ENCODE measurements at places on chromosomes 3 and 15.

DNA sequence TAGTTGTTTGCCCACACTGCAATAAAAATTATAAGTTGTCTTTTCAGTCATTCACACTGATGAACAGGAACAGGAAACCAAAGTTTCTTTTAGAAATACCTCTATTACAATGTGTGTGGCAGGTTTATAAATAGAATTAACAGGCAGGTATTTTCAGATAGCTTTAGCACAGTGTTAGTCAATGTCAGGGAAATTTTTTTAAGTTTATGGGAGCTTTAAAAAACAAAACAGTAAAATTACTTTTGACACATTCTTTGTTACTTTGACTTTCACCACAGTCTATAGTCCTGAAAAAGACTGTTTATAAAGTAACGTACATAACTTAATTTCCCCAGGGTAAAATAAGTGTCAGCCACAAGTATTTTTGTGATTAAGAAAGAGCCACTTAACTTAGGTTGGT, 38.1 kb downstream of the SERPINI1 start:
- no peak for DNase-seq

DNA sequence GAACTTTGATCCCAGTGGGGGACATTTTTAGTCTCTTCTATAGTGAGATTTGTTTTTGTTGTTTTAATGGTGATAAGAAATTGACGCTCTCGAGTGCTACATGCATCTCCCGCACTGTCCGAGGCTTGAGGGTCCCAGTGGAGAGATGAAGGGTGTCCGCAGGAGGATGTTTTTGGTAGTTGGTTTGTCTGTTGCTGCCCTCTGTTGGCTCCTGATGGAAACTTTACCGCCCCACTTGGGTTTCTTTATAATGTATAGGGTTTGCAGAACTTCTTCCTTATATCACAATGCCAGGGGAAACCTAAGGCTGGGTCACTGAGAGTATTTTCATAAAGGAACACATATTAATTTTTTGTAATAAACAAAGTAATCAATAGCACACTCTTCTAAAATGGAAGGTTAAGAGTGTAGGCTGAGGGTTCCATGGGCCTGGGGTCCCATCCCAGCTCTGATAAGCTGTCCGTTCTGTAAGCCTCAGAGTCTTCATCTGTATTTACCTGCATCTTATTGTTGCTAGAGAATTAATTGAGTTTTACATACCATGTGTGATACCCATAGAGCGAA, 185.3 kb upstream of the FEZF2 start:
- DNase-seq: no peak

- DNase-seq: no peak
These were observed 47.1 kb upstream of the TERB2 start for GRCh38 chr15:44909423-44909822.

DNA sequence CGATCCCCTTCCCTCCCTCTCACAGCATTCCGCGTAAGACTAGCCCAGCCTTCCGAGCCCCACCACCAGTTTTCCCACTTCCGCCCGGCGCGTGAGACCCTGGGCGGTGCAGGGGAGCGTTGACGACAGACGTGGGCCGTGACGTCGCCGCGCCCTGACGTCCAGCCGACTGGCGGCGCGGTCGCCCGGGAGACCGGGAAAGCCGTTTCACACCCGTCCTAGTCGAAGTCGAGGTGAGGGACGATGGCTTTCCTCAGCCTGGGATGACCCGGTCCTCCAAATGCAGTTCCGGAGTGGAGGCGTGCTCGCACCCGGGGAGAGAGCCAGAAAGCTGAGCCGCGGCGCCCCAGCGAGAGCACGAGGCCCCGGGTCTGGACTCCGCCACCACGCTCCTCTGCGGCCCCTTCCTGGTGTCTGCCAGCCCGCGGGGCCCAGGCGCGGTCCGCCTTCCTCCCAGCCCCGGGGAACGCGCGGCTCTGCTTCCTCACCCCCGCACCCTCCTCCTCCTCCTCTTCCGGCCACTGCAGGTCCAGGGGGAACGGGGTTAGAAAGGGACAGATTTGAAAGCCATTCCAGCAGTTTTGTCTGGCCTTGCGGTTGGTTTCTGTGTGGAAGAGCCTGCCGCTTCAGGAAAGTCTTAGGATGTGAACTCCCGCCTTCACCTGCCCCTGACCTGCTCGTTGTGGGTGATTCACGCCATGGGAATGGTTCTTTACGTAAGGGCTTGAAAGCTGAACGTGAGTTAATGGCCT, at the start of gene LEKR1:
TSS of gene LEKR1 (plus strand) at position 210 of the 752 bp plus-strand sequence. CDS start 2,977 bp downstream, outside the sequence.
- peak; percentile 56 for DNase-seq

- DNase-seq: no peak
These were observed at the start of gene PYDC2 for GRCh38 chr3:191461113-191461595. Gene PYDC2, plus strand, starts transcription at chr3:191461163. Its CDS starts 0 bp downstream, at chr3:191461163.

DNA sequence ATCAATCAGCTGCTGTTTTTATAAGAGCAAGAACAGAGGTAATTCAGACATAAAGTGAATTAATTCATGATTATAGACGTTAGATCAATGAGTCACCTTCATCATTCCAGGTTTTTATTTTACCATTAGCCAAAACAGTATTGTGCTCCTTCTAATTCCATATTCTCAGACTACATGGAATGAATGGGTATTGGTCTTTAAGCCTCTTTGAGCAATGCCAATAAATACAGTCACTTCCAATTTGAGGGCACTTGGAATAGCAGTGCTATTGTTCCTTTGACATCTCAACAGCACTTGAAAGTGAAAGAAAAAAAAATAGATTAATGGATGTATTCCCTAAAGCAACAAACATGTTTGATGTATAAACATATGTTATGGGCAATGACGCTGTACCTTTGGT, 830.9 kb upstream of the CFAP20DC start:
- no peak for DNase-seq

GRCh38 chr15:31338879-31339557, 12.4 kb downstream of the KLF13 start:
- DNase-seq: no peak

GRCh38 chr3:170038434-170039110, 777 bp downstream of the GPR160 start:
- DNase-seq: no peak

- no peak for DNase-seq
These were observed 63.3 kb downstream of the RAD18 start for GRCh38 chr3:8899876-8900460.

DNA sequence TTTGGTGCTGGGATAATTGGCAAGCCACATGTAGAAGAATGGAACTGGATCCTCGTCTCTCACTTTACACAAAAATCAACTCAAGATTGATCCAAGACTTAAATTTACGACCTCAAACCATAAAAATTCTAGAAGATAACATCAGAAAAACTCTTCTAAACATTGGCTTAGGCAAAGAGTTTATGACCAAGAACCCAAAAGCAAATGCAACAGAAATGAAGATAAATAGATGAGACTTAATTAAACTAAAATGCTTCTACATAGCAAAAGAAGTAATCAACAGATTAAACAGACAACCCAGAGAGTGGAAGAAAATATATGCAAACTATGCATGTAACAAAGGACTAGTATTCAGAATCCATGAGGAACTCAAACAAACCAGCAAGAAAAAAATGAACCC, 80.1 kb downstream of the CLDN1 start:
- DNase-seq: no peak

GRCh38 chr15:31325595-31326155, 960 bp upstream of the KLF13 start:
- DNase-seq: peak; percentile 48

- no peak for DNase-seq
These were observed 167.6 kb downstream of the PLCL2 start for GRCh38 chr3:17052363-17052762.

GRCh38 chr15:47041301-47041700, 676.0 kb upstream of the SEMA6D start:
- no peak for DNase-seq

DNA sequence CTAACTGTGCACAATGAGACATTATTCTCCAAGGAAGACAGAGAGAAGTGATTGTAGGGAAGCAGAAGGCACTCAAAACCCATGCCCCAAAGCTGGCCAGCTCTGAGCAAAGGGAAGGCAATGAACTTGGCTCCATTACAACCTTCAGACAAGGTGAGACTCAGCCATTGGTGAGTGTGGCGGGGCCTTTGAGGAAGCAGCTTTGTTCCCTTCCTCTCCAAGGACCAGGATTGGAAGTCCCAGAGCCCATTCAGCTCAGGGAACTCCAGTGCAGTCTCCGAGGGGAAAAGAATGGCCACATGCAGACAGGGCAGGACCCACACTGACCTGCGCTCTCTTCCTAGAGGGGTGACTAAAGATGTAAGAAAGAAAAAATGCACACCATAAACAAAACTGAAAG, 23.1 kb downstream of the HEG1 start:
- no peak for DNase-seq

- no peak for DNase-seq
These were observed 41.3 kb upstream of the LYZL4 start for GRCh38 chr3:42451546-42452230.

- no peak for DNase-seq
These were observed 44.3 kb downstream of the RAB6B start for GRCh38 chr3:133851266-133851906.

DNA sequence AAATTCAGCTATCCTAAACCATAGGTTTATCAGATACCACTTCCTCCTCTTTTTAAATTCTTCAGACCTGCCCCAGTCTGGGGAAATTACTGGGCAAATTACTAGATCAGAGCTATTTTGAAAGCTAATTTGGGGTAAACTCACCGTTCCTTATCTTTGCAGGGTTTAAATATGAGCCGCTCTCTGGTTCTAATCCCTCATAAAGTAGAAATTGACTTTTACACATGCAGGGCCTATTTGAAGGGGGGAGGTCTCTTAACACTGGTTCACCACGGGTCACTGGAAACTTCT, 11.0 kb upstream of the MEIS2 start:
- DNase-seq: no peak

- no peak for DNase-seq
These were observed 71.6 kb downstream of the CLASP2 start for GRCh38 chr3:33646406-33646805.

DNA sequence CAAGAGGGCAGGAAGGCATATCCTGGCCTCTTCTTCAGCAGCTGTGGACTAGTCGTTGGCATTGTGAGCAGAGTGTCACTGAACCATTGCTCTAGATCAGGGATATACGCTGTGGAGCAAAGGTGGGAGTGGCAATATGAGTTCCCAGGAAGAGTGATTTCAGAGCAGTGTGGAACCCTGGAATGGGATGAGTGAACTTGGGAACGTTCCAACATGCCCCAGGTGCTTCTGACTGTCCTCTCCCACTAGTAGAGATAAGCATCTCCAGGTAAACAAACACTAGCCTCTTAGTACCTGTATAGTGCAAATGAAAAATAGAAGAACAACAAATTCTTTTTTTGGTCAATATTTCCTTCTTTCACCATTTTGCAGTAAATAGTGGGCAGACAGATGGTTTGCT, 123.6 kb upstream of the VEPH1 start:
- DNase-seq: no peak

DNA sequence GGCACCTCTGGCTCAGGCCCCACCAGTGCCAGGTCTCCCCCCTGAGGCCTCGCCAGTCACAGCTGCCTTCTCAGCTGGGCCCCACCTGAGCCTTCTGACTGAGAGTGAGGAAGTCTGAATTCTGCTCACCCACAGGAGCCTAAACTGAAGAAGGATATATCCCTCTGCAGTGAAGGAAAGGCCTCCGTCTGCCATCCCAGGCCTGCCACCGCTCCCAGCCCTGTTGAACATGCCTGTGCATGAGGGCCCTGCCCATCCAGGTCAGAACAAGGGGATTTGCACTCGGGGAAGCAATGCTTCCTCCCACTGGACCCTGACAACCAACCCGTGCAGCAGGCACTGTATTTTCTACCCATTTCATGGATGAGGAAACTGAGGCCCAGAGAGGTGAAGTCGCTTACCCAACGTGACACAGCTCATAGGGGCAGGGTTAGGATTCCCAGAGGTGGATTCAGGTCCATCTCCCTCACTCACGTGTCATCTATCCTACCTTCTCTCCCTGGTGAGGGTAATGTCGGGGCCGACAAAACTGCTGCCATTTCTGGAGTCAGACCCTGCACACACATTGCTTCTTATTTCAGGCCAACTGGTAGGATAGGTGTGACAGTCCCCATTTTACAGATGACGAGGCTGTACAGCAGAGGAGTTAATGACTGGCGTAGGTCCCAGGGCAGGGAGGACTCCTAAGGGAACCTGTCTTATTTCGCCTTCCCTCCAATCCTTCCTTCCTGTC, 22.6 kb downstream of the ATP2B2 start:
- DNase-seq: no peak

- no peak for DNase-seq
These were observed 110.0 kb upstream of the PLSCR5 start for GRCh38 chr3:146715170-146715569.

DNA sequence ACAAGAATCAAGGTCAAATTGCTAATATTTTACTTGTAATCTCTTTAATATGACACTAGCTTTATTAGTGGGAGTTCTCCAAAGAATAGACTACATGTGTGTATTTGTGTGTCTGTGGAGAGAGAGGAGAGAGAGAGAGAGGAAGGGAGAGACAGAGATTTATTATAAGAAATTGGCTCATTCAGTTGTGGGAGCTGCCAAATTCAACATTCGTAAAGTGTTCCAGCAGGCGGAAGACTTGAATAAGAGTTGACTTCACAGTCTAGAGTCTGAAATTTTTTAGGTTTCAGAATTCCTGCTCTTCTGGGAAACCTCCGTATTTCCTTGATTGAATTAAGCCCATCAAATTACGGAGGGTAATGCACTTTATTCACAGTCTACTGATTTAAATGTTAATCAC, 4.7 kb upstream of the CLDN1 start:
- no peak for DNase-seq

DNA sequence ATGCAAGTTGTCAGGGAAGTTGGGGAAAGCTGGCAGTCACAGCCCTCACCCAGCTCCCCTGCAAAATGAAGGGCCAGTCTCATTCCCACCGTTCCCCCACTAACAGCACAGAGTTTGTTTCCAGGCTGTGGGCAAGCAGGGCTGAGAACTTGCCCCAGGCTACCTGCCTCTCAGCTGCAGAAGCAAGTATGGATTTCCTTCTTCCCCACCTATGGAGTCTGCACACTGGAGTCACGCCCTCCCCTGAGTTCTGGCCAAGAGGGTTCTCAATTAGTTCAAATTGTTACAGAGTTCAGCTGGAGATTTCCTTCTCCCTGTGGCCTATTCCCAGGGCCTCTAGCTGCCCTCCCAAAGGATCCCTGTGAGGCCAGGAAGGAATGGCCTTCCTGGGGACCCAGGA, 90.1 kb upstream of the ATP11B start:
- no peak for DNase-seq

- DNase-seq: no peak
These were observed 15.6 kb upstream of the DAG1 start for GRCh38 chr3:49454458-49454857.

DNA sequence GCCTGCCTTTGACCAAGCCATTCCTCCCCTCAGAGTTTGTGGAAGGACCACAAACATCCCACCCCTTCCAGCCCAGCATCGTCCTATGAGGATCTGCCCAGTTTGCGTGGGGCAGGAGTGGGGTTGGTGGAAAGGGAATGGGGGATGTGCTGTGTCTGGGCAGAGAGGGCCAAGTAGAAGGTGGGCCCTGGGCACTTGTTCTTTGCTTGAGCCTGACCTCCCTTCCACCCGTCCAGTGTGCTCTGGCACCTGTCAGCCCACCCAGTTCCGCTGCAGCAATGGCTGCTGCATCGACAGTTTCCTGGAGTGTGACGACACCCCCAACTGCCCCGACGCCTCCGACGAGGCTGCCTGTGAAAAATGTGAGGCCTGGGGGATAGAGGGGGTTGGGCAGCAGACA, 10.3 kb downstream of the SPINT1 start:
- DNase-seq: no peak
